Activated CD4-positive, alpha-beta T cell treated with anti-CD3 and anti-CD28 coated beads for 24 hours (primary cell): ENCODE measurements at places on chromosomes 12 and 14.

- no peak for DNase-seq
These were observed 57.6 kb downstream of the CCDC85C start for GRCh38 chr14:99546234-99546879.

DNA sequence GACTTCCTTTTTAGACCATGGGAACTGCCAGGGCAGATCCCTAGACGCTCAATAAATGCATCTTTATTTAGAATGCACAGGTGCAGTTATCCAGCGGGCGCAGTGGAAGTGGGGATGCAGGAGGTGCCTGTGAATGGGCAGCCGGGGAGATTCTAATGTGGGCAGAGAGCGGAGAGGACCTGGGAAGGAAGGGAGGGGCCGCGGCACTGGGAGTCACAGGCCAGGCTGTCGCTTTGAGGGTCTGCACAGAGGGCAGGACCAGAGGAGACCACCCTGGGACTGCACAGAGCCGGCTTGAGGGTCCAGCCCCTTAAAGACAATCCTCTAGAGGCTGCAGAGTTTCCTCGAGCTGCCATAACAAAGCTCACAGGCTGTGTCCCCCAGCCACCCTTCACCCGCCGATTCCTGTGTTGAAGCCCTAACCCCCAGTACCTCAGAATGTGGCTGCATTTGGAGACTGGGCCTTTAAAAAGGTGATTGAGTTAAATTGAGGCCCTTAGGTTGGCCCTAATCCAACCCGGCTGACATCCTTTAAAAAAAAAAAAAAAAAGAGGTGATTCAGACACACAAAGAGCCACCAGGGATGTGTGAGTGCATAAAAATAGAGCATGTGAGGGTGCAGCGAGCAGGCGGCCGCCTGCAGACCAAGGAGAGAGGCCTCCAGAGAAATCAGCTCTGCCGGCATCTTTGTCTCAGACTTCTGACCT, 44.4 kb upstream of the PPP2R5C start:
- DNase-seq: no peak

DNA sequence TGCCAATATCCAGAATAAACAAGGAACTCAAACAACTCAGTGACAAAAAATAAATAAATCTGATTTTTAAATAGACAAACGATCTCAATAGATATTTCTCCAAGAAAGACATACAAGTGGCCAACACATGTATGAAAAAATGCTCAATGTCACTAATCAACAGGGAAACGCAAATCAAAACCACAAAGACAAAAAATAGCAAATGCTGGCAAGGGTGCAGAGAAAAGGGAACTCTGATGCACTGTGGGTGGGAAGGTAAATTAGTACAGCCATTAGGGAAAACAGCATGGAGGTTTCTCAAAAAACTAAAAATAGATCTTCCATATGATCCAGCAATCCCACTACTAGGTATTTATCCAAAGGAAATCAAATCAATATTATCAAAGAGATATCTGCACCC, 3.5 kb upstream of the EIF5 start:
- no peak for DNase-seq

GRCh38 chr12:22746720-22747119, 121.7 kb downstream of the ETNK1 start:
- no peak for DNase-seq

DNA sequence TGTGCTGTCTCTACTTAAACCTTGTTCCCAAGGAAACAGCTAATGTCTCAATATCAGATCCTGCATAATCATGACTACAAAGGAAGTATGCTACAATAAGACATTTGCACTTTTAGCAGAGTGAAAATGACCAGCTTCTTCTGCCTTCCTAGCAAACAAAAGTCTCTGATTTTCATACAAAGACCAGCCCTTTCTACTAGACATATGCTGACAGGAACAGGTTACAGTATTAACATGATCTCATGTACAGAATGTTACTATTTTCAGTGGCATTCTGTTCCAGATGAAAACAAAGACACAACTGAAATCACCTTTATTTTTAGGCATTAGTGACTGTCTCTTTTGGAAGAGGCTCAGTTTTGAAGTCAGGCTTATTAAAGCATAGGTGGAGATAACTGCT, 228.6 kb downstream of the MED13L start:
- DNase-seq: no peak

GRCh38 chr14:74647678-74648461, 35.8 kb upstream of the LTBP2 start:
- DNase-seq: no peak
